Right cardiac atrium (tissue), 5 donors: ENCODE measurements at places on chromosomes 7 and 10.
A peak's percentile ranks its signal among the peaks of the same experiment; 100 is the strongest.

- DNase-seq = no peak
Measured at GRCh38 chr10:78384049-78384431, 350.4 kb downstream of the RPS24 start.

DNA sequence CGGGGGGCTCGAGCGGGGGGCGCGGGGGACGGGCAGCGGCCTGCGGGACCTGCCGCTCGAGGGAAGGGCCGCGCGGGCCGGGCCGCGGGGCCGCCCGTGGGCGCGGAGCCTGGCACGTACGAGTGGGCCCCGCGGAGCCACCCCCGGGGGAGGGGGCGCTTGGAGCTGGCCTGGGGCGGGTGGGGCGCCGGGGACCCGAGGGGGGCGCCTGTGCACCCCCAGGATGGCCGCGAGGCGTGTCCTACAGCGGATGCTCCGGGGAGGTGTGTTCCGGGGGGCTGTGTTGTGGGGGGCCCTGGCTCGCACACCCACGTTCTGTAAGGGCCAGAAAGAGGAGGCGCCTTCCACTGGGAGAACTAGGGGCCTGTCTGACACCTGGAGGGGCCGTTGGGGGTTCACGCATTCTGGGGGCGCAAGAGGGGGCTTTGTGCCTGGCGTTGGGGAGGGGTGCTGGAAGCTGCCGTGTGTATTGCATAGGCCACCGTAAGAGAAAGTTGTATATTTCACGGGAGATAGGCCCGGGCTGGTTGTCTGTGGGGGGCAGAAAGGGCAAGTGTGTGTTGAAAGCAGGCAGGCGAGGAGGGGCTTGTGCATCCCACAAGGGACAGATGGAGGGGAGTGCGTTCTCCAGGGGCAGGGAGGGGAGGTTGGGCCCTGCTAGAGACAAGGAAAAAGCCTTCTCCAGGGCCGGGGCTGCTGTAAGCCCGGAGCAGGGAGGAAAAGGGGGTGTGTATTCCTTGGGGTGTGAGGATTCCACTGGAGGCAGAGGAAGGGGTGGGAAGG lies 663 bp downstream of the VPS37D start:
- DNase-seq = peak; percentile 63

DNA sequence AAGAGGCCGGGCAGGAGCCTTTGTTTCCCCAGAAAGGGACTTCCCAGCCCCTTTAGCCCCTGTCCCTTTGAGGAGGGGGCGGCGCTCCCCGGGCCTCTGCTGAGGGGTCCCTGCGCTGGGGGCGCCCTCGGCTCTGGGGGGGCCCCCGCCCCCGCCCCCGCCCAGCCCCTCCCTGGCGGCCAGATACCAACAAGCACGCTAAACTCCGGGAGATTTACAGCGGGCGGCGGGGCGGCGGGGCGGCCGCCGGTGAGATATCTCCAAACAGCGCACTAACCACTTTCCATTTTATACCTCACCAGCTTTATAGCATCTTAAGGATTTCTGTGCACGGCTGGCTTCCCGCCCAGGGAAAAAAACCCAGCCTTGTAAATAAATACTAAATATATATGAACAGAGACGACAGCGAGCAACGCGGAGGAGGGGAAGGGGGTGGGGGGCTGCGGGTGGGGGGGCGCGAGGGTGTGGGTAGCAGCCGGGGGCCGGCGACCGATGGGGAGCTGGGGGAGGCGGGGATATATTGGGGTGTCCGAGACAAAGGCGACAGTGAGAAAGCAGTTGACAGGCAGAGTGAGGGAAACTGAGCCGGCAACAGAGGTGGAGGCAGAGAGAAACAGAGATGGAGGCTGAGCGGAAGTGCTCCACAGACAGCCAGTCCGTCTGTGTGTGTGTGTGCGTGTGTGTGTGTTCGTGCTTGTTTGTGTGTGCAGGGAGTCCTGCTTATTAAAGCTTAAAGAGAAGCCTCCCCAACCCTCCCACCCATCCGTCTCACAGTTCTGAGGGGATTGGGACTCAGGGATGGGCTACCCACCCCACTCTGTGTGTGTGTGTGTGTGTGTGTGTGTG lies 85.8 kb downstream of the HIF1AN start:
- DNase-seq = no peak

GRCh38 chr7:23191022-23191421 lies 9.2 kb downstream of the NUP42 start:
- no peak for DNase-seq

GRCh38 chr7:47991741-47992311 lies 12.4 kb upstream of the HUS1 start:
- DNase-seq = peak; percentile 95

DNA sequence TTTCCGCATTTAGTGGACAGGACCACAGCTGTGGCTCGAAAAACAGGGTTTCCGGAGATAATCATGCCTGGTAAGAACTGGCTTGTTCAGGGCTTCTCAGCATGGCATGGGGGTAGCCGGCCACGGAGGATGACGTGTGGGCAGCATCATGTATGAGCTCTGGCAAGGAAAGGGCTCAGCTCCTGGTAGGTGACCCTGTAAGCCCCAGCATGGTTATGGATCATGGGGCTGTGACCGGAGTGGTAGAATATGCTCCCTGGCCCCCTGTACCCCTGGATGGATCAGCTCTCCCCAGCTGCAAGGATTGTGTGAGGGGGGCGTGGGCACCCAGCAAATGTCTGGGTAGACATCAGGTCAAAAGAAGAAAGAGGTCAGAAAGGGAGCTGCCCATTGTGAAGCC lies 113.5 kb downstream of the DOCK1 start:
- DNase-seq = no peak

DNA sequence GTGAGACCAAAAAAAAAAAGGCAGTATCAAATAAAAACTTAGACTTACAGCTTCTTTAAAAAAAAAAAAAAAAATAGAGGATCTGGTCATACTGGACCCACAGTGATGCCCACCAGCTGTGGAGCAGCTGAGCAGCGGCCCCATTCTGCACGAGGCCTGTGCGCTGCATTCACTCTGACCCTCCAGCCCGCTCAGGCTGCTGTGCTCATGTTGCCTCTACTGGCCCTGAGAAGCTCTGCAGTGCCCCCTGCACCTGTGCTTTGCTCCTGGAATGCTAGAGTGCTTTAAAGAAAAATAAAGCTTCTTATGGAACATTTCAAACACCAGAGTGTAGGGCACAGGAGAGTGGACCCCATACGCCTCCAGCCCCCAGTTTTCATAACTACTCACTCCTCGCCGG lies 33.2 kb downstream of the TMEM120A start:
- no peak for DNase-seq

- peak; percentile 78 for DNase-seq
Measured at GRCh38 chr10:79434821-79435251, 10.6 kb downstream of the ZCCHC24 start.

- DNase-seq = no peak
Measured at GRCh38 chr10:76491216-76491615, 1059.8 kb downstream of the LRMDA start.

DNA sequence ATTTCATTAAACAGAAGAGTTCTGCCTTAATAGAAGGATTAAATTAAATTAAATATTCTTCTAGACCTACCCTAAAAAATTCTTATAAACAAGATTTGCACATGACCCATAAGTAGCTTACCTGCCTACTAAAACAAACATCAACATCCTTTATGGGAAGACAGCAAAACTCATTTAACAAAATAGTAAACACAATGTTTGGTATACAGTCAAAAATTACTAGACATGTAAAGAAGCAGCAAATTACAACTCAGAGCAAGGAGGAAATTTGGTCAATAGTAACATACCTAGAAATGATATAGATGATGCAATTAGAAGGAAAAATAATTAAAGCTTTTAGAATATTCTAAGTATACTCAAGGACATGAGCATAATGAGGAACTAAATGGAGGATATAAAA lies 27.9 kb downstream of the CCDC172 start:
- no peak for DNase-seq

DNA sequence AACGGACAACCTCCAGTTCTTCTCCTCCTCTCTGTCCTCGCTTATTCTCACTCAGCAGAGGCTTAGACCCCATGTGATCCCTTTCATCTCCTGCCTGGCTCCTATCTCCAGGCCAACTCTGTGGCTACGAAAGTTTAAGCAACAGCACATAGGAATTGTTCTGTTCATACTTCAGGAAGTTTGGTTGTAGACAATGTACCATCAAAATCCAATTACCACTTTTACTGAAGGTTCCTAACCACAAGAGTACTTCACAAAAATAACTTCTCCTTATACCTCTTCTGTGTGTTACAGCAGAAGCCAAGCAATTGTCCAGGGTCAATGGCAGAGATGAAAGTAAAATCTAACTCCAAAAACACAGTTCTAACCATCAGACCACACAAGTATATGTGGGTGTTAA lies 80.0 kb downstream of the SLC25A13 start:
- no peak for DNase-seq

DNA sequence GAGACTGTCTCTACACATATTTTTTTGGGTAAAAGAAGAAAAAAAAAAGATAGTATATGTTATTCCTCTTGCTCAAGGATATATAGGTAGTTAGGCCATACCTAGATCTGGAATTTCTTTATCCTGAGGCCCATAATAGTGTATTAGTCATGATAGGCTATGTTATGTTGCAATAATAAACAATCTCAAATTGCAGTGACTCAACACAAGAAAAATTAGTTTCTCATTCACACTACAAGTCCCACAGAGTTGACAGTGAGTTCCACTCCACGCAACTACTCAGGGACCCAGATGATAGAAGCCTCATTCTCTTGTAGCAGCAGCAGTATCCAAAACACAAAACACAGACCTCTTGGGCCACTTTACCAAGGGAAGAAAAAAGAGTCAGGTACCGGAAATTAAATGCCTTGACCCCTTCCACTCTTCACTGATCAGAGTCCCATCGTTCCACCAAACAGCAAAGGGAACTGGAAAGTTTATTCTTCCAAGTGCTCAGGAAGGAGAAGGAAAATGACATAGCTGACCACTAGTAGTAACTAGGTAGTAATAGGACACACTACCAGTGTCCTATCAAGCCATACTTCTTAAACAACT lies 7.4 kb upstream of the C10orf67 start:
- no peak for DNase-seq

DNA sequence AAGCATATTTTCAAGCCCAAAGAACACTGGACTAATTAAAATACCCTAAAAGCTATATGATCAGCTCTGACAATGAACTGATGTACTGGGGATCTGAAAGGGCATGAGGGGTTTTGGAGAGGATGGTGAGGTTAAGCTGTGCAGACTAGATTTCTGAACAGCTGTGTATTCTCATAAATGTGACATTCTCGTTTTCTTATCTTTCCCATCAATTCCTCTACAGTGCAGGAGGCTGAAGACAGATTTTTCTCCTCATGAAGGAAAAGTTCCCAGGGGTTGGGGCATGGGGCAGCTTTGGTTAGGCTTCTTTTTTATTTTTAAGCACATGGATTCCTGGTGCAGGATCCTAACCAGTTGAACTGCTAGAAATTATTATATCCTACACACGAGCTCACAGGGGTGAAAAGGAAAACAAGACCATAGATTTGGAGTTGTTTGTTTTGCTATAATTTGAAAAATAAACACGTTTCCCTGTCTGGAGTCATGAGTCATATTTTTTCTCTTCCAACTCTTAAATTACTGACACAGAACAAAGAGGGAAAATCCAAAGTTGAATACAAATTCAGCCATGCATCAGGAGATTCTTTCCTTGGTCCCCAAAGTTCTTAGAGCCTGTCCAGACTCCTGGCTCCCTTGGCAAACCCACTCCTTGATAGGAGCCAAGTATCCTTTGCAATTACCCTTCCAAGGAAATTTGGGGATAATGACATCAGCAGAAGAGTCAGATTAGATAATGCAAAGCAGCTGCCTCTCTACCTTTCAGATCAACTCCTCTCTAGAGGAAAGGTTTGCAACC lies 147.7 kb upstream of the NPVF start:
- no peak for DNase-seq

DNA sequence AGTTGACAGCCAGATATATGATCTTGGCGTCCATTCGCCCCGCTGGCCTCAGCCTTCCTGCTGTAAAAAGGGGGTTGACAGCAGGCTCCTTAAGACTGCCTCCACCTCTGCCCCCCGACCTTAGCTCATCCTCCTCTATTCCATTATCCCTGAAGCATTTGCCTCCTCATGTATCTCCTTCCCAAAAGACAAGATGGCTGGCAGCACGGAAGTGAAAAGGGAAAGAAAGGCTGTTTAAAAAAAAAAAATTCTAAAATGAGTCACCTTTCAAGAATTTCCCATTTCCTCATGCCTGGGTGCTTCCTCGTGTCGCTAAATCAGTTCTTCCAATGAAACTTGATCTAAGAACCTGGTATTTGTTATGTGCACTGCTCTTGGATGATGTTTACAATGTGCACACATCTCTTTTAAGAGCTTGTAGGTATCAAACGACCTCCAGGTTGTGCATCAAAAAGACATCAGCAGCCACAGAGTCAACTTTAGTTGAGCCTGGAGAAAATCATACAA lies 1.7 kb downstream of the SCRN1 start:
- DNase-seq = no peak

DNA sequence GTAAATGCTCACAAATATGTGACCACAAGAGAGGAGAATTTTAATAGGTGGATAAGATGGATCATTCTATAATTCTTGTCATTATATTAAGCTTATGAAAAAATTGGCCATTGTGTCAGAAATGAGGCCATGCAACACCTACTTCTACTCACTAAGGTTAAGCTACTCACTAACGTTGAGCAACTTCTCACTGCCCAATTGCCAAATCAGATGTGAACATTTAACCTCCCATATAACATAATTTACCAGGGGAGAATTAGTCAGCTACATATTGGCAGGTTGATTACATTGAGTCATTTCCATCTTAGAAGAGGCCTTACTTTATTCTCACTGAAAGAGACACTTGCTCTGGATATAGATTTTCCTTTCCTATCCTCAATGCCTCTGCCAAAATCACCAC lies 211.2 kb upstream of the DGKB start:
- no peak for DNase-seq

GRCh38 chr10:110851020-110851612 lies 20.6 kb upstream of the PDCD4 start:
- no peak for DNase-seq

GRCh38 chr7:107560898-107561516 lies 2.7 kb downstream of the COG5 start:
- DNase-seq = no peak
